ENCODE measurements at places on chromosomes 2 and 18.

GRCh38 chr18:62280786-62281185, 44.3 kb upstream of the TNFRSF11A start:
- DNase-seq = no peak

GRCh38 chr18:55489034-55489986, 98.7 kb downstream of the TCF4 start:
- DNase-seq = no peak

GRCh38 chr2:62217421-62217820, 21.5 kb downstream of the B3GNT2 start:
- no peak for DNase-seq

DNA sequence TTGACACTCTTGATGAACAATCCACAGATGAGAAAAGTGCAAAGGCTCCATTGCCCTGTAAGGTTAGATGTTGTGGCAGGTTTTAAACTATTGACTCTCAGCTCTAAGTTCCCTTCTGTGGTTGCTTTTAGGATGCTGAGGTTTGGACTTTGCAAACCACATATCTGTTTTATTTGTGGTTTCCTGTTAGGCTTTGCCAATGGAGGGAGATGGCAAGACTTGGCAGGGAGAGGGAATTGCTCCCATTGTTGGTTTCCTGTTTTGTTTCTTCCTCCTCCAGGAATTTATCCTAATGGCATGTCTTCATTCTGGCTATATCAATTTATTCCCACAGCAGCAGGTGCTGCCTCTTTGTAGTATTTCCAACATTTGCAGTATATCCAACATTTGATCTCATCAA, 772.3 kb downstream of the LRRTM4 start:
- DNase-seq = no peak

GRCh38 chr18:61531182-61531581, 198.0 kb downstream of the CDH20 start:
- DNase-seq = no peak

- DNase-seq = no peak
Measured at GRCh38 chr2:20190876-20191713, 33.8 kb downstream of the SDC1 start.

DNA sequence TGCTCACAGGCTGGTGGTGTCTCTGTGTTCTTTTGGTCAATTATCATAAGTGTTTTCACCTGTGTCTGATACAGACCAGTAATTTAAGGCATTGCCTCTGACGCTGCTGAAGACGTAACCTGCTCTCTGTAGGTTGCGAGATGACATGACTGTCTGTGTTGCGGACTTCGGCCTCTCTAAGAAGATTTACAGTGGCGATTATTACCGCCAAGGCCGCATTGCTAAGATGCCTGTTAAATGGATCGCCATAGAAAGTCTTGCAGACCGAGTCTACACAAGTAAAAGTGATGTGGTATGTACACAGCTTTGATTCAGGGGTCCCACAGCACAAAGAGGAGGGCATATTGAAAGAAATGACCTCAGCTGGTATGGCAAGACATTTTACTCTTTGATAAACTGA, 33.8 kb upstream of the TMEM87B start:
- no peak for DNase-seq

DNA sequence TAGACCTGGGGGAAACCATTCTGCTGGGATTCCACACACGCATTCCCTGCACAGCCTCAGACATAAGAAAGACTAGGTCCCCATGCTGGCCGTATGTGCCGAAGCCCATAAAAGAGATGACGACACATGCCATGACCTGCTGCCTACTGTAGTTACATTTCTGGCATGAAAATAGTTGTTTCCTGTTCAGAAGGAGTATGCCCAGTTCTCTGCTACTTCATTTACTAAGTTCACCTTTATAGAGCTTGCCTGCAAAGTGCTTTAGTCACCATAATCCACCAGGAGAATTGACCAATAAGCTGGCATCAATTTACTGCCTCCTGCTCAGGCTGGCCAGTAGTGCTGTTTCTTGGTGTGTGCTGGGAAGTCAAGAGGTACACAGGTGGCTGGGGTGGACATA, 150.2 kb upstream of the ALPP start:
- no peak for DNase-seq

DNA sequence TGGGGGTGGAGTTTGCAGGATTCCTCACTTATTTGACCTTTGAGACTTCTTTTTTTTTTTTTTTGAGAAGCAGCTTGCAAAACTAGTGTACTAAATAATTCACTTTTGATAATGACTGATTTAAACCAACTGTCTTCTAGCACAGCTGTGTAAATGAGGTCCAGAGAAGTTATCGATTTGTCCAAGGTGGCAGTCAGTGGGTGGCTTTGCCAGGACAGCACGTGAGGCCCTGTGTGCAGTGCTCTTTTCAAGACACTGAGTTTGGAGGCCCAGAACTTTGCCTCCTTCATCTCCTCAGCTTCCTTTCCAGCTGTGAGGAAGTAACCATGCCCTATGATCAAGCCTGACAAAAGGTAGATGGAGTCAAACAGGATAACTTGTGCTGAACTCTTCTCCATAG, 92.9 kb upstream of the LCLAT1 start:
- no peak for DNase-seq

DNA sequence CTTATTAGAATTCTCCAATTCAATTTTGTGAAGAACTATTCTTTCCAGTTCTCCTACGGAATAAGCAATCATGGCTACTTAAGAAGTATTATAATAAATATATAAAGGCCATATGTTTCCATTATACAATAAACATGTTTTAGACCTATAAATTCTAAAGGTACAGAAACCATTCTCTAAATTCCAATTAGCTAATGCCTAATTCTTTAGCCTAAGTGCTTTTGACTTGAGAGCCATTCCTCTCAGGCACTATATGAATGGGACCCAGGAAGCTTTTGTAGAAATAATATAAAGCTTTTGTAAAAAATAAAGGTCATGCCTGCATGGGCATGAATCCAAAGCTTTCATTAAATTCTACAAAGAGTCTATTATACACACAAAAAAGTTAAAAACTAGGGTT, 161.0 kb upstream of the UNC80 start:
- no peak for DNase-seq

- DNase-seq = peak; percentile 51
Measured at GRCh38 chr2:174492963-174493431, 6.2 kb upstream of the GPR155 start.

GRCh38 chr18:41025666-41026065, 929.4 kb upstream of the PIK3C3 start:
- DNase-seq = no peak

DNA sequence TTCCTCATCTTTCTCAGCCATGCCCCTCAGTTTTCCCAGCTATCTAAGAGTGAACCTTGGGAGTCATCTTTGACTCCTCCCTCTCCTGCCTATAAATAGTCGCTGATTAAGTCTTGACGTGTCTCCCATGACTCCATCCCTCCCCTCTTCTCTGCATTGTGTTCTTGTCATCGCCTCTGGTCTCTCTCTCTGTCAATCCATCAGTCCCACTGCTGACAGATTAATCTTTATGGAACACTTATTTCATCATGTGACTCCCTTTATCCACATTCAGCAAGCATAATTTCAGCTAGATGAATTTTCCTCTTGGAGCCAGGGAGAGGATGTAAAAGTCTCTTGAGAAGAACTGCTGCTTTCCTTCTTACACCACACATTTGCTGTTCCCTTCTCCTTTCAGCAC, 9.4 kb downstream of the ADAM23 start:
- no peak for DNase-seq

GRCh38 chr18:46152808-46153617, 48.8 kb downstream of the HAUS1 start:
- DNase-seq = no peak

DNA sequence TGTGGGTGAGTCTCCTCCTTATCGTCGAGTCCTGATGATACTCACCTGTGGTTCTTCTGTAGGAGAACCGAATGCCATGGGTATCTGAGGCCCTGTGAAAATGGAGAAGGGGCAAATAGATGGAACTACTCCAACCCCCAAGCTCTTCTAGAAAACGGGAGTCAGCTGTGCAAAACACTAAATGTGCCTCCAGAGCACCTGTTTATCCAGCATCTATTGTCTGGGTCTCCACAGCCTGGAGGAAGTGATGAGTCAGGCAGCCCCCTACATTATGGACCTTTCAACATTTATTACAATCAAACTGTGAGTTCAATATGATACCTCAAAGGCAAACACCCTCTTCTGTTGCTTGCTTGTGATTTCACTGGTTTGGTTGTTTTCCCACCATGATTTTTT, 9.8 kb upstream of the LRRFIP1 start:
- no peak for DNase-seq

DNA sequence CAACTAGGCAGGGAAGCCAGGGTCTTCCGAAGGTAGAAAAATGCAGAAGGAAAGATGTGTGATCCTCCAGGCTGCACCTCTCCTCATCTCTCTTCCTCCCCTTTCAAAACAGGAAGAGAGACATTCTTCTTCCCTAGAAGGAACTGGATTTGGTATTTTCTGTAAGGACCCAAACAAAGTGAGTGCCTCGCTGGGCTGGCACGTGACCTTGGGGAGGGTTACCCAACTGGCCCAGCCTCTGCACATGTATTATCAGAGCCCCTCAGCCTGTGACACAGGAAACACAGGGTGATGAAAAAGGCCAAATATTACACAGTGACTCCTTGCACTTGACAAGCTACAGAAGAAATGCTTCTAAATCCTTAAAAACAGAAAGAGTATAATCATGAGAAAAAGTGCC, 2.3 kb downstream of the HJURP start:
- DNase-seq = no peak

DNA sequence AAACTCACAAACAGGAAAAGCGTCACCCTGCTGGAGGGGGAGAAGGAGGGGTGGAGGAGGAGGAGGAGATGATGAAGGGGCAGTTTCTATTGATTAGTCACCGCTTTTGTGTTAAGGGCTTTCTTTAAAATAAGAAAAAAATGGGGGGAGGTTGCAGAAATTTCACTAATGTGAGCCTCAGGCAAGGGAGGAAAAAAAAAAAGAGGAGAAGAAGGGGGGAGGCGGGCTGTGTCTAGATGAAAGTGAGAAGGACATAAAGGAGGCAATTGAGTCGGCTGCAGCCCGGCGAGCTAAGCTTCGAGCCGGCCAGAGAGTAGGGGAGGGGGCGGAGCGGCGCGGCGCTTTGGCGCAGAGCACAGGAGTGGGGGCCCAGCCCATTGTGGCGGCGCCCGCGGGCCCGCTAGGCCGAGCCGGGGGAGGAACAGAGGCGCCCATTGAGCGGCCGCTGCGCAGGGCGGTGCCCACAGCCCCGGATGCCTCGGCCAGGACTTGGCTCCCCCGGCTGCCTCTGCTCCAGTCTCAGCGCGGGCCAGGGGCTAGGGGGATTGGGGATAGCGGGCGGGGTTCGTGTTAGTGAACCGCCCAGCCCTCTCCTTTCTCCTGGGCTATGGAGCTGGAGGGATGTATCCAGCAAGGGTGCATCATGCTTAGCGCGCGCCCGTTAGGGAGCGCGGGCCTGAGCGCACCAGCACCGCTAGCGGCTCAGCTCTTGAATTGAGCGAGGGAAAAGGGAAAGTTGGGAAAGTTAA, 7.9 kb downstream of the PAX3 start:
- DNase-seq = no peak

DNA sequence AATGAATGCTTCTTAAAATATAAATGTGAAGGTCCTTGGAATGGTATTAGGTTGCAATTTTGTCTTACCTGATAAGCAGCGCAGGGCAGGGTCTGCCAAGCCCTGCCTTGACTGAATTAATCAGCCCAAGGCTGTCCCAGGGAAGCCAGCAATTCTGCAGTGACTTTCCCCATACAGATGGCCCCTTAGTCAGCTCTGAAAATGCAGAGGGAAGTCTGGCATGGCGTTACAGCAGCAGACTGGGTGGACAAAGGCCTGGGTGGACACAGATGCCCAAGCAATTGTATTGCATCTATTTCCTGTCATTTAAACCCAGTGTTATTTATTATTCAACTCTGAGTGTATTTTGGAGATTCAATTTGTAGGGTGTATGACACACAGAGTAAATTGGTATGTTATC, 56.6 kb upstream of the NOL4 start:
- DNase-seq = no peak

Data from effector CD4-positive, alpha-beta T cell (primary cell).